ENCODE measurements at places on chromosomes 3 and 15.

DNA sequence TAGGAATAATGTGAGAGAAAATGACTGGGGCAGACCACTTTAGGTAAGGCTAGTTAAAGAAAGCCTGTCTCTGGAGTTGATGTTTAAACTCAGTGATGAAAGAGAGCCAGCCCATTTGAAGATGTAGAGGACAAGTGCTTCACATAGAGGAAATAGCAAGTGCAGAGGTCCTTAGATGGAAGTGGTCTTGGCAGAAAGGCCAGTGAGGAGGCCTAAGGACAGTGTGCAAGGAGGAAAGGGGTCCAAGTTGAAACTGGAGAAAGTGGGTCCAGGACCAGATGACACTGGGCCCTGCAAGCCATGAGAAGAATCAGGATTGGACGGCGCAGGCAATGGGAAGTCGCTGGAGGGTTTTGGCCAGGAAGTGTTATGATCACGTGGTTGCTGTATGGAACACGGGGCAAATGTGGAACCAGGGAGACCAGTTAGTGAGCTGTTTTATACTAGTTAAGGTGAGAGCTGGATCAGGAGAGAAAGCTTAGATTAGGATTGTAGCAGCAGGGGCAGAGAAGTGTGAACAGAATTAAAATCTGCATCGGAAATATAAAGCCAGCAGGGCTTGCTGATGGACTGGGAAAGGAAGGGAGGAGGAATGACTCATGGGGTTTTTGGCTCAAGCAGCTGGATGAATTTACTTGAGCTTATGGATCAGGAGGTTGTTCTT, 48.0 kb upstream of the SCAANT1 start:
- DNase-seq = peak; percentile 65

DNA sequence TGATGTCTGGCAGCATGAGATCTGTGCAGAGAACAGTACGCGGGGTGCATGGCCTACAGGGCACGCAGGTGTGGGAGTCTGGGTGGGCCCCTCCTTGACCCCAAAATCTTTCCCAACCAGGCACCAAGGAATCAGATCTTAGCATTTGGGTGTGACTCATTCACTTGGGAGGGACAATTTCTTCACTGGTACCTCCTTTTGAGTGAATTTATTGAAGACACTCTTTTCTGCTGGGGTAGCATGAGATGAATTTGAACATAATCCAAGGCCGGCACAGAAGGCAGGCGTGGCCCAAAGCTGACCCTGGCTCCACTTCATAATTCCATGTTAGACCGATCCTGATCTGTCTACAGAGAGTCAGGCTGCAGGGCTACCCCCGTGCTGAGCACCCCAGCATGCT, 30.6 kb upstream of the CDV3 start:
- no peak for DNase-seq

- no peak for DNase-seq
Measured at GRCh38 chr15:32688151-32688639, 29.6 kb upstream of the GREM1 start.

DNA sequence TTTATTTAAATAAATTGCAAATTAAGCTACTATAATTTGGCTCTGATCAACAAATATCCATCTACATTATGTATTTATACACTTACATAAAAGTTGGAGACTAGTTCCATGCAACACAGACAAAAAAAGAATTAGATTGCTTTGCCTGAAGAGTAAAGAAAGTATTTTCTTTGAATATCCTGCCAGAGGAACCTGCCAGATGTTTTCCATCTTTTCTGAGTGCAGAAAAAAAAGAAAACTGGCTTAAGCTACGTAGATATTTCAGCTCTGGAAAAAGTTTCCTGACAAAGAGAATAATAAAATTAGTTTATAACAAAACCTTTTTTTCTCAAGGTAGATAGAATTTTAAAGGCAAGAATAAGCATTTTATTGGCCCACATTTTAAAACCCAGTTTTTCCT, 607.5 kb upstream of the NAALADL2 start:
- DNase-seq = no peak

DNA sequence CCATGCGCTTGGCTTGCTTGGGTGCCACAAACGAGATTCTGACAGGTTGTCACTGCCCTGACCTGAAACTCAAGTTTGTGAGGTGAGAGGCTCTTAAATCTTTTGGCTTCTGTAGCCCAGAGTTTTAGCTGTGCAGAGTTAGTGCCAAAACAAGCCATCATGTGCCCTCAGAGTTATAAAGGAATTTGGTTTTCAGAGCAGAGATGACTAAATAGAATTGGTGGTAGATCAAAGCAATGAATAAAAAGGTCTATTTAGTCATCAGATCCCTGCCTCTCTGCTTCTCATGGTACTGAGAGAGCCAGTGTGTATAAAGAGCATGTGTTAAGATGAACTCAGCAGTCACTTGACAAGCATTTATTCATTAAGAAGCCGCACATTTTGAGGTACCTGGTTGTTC, 207.5 kb upstream of the DPH6 start:
- no peak for DNase-seq

GRCh38 chr3:122661633-122662032, 19.0 kb upstream of the PARP14 start:
- no peak for DNase-seq

DNA sequence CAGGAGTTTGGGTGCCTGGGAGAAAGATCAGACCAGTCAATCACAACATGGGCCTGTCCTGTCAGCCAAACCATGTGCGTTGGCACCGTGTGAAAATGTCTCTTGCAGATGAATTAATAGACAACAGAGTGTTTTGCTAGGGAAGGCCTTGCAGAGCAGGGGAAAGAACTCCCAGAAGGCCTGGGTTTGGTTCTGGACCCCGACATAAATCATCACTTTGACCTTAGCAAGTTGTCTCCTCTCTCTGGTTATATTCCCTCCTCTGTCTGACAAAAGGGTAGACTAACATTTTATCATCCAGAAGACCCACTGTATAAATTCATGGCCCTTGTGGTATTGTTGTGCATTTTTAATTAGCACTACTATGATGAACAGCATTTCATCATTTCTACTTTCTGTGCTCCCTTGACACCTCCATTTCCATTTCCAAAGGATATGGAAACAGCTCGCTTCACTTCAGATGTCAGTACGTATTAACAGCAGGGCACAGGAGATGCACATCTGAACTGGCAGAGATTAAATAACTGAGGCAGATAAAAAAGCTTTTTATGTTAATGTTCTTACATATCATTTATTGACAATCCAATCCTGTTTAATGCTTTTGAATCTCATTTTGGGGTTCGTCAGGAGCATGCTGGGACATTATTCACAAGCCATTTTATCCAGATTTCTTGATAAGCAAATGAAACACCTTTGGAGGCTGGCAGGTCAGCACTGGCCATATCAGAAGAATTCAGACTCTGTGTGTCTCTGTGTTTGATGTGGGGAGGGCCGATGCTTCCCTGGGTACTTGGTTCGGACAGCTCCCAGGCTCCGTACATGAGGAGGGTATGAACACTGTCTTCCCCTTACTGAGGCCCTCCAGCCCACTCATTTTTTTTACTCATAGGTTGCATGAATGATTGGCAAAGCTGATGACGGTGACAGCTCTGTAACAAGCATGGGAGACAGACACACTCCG, 28.2 kb upstream of the IL12A start:
- no peak for DNase-seq

- DNase-seq = peak; percentile 17
Measured at GRCh38 chr3:143526011-143526545, 322.2 kb downstream of the SLC9A9 start.

GRCh38 chr3:159763602-159764489, 224.8 kb upstream of the IL12A start:
- DNase-seq = peak; percentile 54

DNA sequence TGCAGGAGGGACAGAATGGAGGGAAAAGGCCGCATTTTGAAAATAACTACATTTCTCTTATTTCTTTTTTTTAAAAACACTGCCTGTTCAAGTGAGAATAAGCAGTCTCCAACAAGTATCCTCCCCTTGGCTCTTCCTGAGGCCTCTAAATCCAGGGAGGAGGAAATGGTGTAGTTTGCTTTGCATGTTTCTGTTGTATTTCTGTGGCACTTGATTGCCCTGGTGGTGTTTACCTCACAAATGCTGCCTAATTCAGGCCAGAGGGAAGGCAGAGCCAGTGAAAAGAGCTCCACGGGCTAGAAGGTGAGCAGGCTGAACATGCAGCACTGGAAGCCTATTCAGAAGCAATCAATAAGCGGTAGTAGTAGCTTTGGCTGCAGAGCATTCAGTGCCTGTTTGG, 149.3 kb upstream of the ATP11B start:
- no peak for DNase-seq

DNA sequence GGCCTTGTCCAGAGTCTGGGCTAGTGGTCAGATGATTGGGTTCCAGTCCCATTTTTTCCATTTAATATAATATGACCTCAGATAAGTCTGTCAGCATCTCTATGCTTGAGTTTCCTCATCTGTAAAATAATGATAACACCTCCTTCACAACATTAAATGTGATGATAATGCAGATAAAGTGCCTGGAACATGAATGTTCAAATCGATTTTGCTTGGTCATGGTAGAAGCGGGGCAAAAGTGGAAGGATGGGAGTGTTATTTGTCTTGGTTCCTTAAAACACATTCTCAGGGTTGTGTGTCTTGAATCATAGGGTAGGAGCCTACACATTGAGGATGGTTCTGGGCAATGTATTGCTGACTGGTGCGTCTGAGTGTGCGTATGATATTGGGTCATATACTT, 16.9 kb downstream of the ARIH2 start:
- DNase-seq = peak; percentile 77

DNA sequence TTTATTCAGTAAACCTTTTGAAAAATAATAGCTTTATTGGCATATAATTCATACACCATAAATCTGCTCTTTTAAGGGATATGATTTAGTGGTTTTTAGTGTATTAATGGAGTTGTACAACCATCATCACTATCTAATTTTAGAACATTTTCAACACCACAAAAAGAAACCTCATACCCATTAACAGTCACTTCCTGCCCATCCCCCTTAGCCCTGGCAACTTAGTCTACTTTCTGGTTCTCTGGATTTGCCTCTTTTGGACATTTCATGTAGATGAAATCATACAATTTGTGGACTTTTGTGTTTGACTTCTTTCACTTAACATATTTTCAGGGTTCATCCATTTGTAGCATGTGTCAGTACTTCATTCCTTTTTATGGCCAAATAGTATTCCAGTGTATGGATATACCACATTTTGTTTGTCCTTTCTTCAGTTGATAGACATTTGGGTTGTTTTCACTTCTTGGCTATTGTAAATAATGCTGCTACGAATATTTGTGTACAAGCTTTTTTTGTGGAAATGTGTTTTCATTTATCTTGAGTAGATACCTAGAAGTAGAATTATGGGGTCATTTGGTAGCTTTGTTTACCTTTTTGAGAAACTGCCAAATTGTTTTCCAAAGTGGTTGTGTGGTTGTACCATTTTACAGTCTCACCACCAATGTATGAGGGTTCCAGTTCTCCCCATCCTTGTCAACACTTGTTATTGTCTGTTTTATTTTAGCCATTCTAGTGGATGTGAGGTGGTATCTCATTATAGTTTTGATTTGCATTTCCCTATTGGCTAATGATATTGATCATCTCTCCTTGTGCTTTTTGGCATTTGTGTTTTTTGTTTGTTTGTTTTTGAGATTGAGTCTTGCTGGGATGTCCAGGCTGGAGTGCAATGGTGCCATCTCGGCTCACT, 45.8 kb downstream of the SMAD3 start:
- DNase-seq = no peak

- peak; percentile 10 for DNase-seq
Measured at GRCh38 chr3:135752851-135753250, 212.7 kb upstream of the PPP2R3A start.

GRCh38 chr3:20658491-20658890, 472.5 kb upstream of the SGO1 start:
- DNase-seq = no peak

DNA sequence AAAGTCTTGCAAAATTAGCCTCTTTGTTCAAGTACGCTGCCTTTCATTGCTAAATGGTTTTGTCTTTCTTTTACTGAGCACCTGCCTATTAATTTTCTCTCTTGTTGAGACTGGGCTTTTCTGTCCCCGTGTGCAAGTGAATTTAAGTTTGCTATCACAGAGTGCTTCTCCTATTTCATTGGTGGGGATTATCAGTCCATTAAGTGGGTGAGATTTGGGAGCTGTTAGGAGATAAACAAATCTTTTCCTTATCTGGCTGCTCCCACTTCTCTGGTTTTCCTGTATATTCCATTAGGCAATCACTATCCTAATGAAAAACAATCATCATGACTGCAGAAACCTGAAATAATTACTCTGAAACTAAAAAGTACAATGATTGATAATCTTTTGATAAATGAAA, 254.2 kb downstream of the NR1D2 start:
- DNase-seq = no peak

DNA sequence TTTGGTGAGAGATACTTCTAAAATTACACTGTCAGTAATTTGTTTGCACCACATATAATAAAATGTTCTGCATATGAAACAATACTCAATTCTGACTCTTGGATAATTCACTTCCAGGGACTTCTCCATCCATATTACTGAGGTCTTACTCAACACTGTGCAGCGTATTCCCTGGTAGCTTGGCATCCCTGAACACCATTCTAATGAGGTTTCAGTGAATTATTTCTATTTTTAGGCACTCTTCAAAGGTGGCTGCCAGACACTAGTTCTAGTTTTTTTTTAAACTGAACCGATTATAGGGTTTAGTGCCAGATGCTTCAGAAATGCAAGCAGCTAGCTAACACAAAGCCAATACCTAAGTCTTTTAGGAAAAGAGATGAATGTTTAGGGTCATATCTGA, 283.3 kb downstream of the FEZF2 start:
- no peak for DNase-seq

- no peak for DNase-seq
Measured at GRCh38 chr15:25776071-25776746, 86.9 kb downstream of the ATP10A start.

DNA sequence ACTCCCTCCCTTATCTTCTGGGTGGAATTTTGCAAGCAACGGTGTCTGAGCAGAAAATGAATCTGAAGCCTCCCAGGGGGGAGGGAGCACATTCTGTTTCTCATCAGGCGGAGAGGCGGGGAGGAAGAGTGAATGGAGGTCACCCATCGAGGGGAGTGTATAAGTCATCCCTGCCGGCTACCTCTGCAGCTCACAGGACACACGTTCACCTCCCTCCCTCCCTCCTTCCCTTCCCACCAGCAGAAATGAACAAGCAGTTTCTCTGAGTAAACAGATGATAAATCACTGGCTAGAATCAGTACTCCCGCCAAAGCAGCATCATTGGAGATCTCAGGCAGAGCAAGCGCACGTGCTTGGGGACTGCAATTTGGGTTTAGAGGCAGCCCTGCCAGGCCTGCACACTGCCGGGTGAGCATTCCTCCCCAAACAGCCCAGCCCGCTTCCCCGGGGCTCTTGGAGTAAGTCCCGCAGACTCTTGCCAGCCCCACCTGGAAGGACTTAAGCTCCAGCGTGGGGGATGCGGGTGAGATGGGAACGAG, 38.3 kb downstream of the CPN2 start:
- DNase-seq = no peak

Data from hematopoietic multipotent progenitor cell treated with erythropoietin and hydrocortisone succinate and interleukin-3 and kit ligand, for 6 days (in vitro differentiated cells).